ENCODE measurements at places on chromosomes 13 and 19. TPM values are rescaled to one million over a fixed set of nuclear protein-coding genes. Genes with fewer than 3 reads are reported as not detected.

Gene ZSCAN5C
- not detected for total RNA-seq

Gene FLT3
- 1.1 TPM for total RNA-seq

Gene MAST1
- 4.5 TPM for total RNA-seq

Gene PLEKHG2
- total RNA-seq, result 7.7 TPM

Gene CLDN10
- 27.7 TPM for total RNA-seq

Gene ACP5
- total RNA-seq, result 18.0 TPM

Gene TEAD2
- 11.4 TPM for total RNA-seq

Gene IRGC
- not detected for total RNA-seq

Gene SBSN
- total RNA-seq, result 1,594 TPM

Gene TMEM272
- 0.17 TPM for total RNA-seq

Data from suprapubic skin (tissue), 4 donors.